ENCODE measurements at places on chromosomes 1 and 21.

- no peak for DNase-seq
Observed at GRCh38 chr21:28387220-28387619, 605.5 kb downstream of the LTN1 start.

GRCh38 chr21:38342739-38343138 lies 85.9 kb downstream of the KCNJ15 start:
- DNase-seq: no peak

DNA sequence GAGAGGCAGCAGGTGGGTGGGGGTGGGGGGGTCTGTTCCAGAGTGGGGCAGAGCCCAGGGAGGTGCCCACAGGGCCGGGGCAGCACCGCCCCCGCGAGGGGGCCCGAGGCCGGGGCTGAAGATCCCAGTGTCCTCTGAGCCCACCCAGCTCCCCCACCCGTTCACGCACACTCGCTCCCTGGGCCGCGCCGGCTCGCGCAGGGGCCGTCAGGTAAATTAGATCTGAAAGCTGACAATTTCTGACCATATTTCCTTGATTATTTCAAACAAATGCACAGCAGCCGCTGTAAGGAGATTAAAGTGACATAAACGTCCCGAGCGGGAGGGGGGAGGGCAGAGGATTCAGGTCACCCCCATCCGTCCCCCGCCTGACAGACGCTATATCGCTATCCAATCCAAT lies 118.0 kb downstream of the CASZ1 start:
- DNase-seq: no peak

DNA sequence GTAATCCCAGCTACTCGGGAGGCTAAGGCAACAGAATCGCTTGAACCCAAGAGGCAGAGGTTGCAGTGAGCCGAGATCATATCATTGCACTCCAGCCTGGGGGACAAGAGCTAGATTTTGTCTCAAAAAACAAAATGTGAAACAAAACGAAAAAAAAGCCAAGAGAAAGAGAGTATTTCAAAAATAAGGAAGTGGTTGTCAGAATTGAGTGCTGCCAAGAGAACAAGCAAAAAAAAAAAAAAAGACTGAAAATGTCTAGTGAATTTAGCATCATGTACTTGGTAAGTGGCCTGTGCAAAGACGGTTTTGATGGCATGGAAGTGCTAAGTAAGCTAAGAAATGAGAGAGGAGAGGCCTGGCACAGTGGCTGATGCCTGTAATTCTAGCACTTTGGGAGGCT lies 14.3 kb downstream of the KPNA6 start:
- no peak for DNase-seq

- peak; percentile 58 for DNase-seq
Observed at GRCh38 chr1:1435106-1435903, at the start of gene VWA1. Gene VWA1, plus strand, starts transcription at chr1:1435690. Its CDS starts 59 bp downstream, at chr1:1435749.

GRCh38 chr1:119075614-119076013 lies 64.8 kb downstream of the WARS2 start:
- DNase-seq: no peak

- no peak for DNase-seq
Observed at GRCh38 chr1:246591047-246591446, 24.8 kb downstream of the CNST start.

DNA sequence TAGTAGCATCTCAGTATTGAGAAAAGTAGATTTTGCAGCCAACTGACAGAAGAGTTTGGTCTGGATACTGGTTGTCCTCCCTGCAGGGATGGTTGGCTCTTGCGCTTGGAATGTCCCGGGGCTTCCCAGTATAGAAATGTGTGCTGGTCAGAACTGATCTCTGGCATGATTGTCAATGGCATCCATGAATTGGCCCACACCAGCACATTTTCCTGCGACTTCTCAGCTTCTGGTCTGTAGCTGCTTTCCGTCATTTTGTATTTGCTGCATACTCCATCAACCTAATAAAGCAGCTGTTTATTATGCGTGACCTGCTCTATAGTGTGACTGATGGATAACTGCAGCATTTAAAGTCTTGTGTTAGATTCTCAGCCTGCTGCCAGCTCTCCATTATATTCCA lies 203.7 kb downstream of the S1PR1 start:
- no peak for DNase-seq

DNA sequence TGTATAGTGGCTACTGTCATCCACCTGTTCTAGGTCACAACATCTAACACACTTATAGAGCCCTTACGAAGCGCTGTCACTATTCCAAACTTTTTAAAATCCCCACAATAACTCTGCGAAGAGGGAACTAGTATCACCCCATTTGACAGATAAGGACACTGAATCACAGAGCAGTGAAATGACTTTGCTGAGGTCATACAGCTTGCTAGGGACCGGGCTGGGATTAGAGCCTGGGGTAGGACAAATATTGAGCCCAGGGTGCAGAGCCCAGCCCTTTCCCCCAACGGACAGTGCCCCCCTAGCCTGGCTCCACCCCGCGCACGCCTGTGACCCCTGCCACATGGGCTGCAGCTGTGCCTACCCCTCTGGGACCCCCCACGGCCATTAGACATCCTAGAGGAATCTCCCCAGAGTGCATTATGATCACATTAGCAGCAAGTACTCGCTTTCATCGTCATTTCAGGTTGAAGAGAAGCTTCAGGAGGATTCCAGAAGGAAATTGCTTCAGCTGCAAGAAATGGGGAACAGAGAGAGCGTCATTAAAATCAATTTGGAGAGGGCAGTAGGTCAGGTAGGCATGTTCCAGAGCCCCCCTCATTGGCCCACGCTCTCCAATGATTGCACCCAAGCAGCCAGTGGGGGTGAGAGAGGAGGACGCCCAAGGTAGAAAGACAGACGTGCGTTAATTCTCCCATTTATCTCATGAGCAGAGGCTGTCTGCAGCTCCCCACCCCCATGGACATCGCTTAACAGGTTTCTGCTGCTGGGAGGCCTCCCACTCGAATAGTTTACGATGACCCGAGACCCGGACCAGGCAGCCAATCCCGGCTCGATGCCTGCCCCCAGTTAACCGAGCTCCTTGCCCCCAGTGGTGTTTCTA lies 77.2 kb downstream of the FHAD1 start:
- no peak for DNase-seq

DNA sequence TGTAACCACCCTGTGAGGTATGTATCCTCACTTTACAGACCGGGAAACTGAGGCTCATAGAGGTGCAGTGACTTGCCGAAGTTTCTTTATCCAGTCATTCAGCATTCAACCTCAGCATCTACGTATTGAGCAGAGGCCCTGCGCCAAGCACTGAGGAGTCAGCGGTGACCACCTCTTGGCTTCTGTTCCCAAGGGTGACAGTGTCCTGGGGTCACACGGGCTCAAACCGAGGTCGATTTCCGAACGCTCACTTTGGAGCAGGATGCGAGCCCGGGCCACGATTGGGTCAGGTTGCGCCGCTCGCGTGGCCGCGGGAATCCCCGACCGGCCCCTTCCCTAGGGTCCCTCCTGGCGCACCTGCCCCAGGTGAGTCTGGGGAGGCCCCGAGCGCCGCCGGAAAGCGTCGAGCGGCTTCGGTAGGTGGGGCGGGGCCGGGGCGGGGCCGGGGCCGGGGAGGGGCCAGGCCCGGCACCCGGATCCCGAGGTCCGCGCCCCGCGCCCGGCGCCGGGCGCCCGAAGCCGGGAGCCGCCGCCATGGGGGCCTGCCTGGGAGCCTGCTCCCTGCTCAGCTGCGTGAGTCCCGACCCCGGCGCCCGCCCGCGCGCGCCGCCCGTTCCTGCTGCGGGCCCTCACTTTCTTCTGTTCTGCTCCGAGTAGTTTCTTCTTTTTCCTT lies at the start of gene SERINC2:
Gene SERINC2 (plus strand): TSS at position 482 of the 673 bp plus-strand sequence. CDS start 53 bp downstream, at position 535.
- no peak for DNase-seq

DNA sequence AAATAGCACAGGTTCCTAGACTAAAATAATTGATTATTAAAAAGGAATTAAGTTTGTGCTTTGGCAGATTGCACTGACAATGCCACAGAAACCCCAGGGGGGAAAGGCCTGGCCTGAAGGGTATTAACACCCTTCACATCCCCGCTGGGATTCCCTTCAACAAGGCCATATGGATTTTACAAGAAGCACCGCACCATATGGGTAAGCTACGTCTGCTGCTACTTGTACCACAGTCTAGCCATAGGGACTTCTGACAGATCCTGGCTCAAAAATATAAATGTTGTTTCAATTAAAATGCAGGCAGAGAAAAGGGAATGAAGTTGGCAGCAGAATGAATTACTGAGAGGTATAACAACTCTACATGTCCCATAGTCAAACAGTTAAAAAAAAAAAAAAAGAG lies 101.0 kb downstream of the DENND1B start:
- DNase-seq: no peak

GRCh38 chr1:183633676-183634343 lies 1.8 kb downstream of the ARPC5 start:
- DNase-seq: no peak

GRCh38 chr1:220741349-220741748 lies 6.8 kb upstream of the MTARC2 start:
- DNase-seq: no peak

GRCh38 chr1:181949500-181949899 lies 112.0 kb downstream of the ZNF648 start:
- no peak for DNase-seq

- no peak for DNase-seq
Observed at GRCh38 chr1:172466795-172467407, 23.0 kb upstream of the PIGC start.
